ENCODE measurements at places on chromosomes 11 and 22.
A peak's percentile ranks its signal among the peaks of the same experiment; 100 is the strongest.

DNA sequence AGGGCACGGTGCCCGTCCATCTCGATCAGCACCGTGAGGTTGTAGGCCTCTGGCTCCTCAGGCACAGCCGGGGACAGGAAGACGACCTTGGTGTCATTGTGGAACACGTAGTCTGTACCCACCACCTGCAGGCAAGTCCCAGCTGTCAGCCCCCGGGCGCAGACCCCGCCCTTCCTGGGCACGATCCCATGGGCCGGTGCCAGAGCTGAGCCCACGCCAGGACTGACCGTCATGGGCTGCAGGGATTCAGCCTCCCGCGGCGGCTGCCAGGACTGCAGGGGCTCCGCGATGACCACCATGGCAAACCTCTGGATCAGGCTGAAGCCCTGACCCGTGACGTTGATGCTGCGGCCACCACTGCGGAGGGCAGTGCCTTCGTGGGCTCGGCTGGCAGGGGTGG is 11.8 kb upstream of the MAPK11 start:
- no peak for DNase-seq

DNA sequence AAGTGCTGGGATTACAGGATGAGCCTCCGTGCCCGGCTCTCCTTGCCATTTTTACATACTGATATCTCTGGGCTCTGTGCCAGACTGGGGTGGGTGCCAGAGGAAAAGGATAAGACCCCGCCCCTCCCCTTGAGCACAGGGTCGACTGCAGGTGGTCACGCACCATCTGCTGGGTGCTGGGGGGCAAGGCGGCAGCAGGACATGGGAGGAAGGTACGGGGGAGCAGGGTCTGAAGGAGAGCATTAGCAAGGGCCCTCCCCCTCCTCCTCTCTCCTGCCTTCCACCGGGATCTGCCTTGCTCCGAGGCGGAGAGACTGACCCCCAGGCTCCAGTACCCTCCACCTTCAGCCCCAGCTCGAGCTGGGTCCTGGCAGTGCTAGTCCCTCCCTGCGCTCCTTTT is 9.7 kb upstream of the PGA3 start:
- DNase-seq, result peak; percentile 75

GRCh38 chr11:5505363-5506048 is 4.3 kb downstream of the UBQLN3 start:
- no peak for DNase-seq

DNA sequence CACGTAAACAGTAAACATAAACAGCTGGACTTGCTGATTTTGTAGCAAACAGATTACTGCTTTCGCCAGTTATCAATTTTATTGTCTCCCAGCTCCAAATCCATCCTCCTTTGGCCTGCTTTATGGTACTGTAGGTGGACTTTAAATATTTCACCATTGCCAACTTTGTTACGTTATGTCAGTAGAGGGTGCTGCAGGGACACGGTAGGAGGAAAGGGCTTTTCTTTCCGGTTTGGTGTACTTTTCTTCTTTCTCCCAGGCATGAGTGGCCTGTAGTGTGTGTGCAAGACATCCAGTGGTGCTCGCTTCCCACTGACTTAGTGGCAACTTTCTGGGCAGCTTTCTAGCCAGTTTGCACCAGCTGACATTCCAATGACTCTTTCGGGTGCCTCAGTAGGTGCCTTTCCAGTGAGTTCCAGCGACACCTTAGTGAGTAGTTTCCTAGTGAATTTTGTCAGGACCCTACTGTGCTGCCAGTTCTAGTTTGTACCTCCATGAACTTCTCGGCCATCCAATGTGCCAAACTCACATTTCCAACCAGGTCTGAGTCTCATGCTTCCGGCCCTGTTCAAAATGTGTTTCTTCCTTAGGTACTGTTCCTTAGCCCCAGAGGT is 267.6 kb upstream of the TENM4 start:
- peak; percentile 15 for DNase-seq

DNA sequence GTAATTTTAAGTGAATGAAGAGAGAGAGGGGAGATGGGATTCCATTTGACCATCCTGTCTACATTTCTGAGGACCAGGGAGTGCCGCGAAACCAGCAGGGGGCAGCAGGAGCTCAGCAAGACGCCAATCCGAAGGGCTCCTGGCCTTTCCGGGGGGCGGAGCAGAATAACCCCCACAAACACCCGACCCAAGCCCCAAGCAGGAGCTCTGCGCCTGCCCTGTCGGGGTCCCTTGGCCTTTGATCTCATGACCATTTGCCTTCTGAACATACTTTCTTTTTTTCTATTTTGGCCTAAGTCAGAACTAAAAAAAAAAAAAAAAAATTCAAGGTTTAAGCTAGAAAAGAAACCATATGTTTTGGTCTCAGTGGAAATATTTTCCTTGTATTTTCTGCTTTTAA is 21.9 kb upstream of the SCN2B start:
- peak; percentile 41 for DNase-seq

- DNase-seq, result no peak
These were observed 26.9 kb downstream of the PPFIA1 start for GRCh38 chr11:70297341-70297740.
